ENCODE measurements at places on chromosomes 6 and 20.
A peak's percentile ranks its signal among the peaks of the same experiment; 100 is the strongest.

- no peak for DNase-seq
Observed at GRCh38 chr6:28407401-28407800, 7.9 kb upstream of the ZSCAN12 start.

- DNase-seq, result no peak
Observed at GRCh38 chr6:109434456-109434855, 6.0 kb downstream of the PPIL6 start.

DNA sequence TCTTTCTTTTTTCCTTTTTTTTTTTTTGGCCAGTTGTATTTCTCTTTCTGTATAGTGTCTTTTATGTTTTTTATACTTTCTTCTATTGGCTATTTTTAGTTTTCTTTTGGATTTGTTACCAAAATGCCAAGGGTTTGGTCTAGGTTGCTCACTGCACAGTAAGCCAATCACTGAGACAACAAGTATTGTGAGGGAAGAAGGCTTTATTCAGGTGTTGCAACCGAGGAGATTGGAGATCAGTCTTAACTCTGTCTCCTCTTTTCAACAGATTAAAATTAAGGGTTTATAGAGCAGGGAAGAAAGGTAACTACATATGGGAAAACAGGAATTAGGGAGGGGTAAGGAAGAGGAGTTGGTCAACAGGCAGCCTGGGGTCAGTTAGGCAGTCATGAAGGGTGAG lies 10.1 kb upstream of the TRIM26 start:
- DNase-seq, result no peak

- no peak for DNase-seq
Observed at GRCh38 chr6:1131285-1132079, 180.4 kb upstream of the FOXQ1 start.

DNA sequence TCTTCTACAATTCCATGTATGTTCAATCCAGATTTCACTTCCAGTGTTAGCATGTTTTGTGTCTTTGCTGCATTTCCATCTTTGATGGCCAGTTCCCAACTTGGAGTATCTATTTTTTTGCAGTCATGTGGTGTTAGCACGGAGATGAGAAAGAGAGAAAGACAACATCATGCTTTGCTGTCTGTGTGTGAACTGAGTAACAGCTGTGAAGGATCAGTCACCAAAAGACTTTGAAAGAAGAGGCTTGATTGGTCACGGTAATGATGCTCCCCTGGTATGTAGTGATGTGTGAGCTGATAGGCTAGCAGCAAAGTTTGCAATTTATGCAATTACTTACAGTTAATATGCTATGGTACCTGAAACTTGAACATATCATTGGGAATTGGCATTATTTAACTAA lies 731.3 kb upstream of the NRSN1 start:
- DNase-seq, result no peak

- no peak for DNase-seq
Observed at GRCh38 chr6:11139051-11139960, 27.8 kb upstream of the ERVFRD-1 start.

GRCh38 chr20:49811825-49812506 lies 662 bp upstream of the SLC9A8 start:
- no peak for DNase-seq

GRCh38 chr6:136118787-136119186 lies 131.3 kb downstream of the MTFR2 start:
- DNase-seq, result no peak

GRCh38 chr6:16311763-16312162 lies 73.4 kb downstream of the GMPR start:
- no peak for DNase-seq

DNA sequence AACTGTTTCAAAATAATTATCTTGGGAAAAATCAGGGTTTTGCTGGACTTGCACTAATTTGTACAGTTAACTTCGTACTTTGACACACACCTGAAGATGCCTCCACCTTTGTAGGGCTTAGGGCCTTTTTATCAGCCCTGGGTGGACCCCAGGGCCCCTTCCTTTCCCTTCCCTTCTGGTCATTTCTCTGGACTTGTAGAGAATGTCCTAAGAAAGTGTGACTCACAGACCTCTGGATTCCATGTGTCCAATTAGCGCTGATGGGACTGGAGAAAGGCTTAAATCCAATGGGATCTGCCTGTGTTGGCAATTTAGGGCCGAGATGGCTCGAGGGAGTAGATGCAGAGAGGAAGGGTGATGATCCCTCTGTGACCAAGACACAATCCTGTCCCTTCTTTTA lies 9.3 kb downstream of the TRIM15 start:
- DNase-seq, result no peak

DNA sequence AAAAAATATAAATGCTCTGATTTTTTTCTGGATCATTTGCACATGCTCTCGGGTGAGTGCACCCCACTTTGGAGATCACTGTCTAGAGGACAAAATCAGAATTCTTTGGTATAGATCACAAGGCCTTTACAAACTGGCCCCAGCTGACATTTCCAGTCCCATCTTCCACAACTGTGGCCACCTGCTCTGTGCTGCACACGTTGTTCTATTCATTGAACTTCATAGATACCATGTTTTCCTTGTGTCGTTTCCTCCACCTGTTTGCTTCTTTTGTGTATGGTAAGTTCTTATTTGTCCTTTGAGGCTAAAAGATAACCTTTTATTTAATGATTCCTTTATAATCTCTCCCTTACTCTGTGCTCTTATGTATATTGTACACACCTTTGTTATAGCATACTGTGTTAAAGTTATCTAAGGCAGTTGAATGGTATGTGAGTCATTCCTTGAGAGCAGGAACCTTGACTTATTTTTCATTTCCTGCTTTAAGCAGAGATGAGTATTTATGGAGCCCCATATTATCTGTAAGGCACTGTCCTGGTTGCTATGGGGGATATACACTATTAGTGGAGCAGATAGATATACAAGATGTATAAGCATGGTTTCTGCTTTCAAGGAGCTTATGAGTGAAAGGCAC lies 12.0 kb upstream of the SLC17A5 start:
- DNase-seq, result no peak

GRCh38 chr6:56958481-56958880 lies 3.6 kb downstream of the BEND6 start:
- DNase-seq, result no peak

DNA sequence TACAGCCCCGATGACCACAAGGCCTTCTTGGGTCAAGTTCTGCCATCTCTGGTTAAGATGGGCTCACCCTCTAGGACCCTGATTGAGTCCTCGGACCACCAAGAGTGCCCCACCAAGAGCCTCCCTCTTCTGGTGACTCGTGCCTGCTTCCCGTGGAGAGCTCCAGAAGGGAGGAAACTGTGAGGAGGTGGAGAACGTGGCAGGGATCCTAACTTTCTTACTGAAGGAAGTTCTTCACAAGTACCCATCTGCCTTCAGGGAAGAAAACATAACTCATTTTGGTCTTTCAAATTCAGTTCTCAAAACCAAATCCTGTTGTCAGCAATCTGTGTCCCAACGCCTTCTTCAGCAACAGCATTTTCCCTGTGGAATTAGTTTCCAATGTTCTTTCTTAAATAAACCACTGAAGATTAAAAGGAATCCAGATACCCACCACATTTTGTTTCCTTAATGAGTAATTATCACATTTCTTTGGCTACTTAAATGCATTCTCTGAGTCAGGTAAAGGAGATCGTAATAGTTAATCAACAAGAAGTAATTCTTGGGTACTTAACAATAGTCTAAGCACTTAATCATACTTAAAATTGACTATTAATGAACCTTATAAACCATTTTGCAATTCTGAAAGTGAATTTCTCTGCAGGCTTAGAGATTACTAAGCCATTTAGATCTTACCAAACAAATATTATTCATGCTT lies 185.8 kb upstream of the SGK1 start:
- DNase-seq, result no peak

DNA sequence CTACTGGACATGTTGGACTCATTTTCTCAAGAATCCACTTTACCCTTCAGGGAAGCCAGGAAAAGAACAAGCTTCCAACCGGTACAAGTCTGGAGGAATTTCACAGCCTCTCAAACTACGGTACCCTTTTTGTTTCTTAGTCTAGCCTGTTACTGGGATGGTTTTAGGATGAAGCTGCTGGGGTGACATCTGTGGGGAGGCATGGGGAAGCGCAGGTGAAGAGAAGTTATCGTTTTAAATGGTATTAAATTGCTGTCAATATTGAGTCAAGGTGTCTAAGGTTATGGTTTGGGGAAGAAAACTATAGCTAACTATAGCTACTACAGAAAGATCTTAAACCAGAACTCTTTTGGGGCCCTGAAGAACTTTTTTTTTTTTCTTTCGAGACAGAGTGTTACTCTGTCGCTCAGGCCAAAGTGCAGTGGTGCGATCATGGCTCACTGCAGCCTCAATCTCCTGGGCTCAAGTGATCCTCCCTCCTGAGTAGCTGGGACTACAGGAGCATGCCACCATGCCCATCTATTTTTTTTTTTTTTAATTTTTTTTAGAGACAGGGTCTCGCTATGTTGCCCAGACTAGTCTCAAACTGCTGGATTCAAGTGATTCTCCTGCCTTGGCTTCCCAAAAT lies 128.7 kb downstream of the RIN2 start:
- no peak for DNase-seq

GRCh38 chr20:36497856-36498255 lies 43.5 kb upstream of the MYL9 start:
- DNase-seq, result no peak

GRCh38 chr6:71290611-71291010 lies 2.0 kb downstream of the OGFRL1 start:
- DNase-seq, result no peak

DNA sequence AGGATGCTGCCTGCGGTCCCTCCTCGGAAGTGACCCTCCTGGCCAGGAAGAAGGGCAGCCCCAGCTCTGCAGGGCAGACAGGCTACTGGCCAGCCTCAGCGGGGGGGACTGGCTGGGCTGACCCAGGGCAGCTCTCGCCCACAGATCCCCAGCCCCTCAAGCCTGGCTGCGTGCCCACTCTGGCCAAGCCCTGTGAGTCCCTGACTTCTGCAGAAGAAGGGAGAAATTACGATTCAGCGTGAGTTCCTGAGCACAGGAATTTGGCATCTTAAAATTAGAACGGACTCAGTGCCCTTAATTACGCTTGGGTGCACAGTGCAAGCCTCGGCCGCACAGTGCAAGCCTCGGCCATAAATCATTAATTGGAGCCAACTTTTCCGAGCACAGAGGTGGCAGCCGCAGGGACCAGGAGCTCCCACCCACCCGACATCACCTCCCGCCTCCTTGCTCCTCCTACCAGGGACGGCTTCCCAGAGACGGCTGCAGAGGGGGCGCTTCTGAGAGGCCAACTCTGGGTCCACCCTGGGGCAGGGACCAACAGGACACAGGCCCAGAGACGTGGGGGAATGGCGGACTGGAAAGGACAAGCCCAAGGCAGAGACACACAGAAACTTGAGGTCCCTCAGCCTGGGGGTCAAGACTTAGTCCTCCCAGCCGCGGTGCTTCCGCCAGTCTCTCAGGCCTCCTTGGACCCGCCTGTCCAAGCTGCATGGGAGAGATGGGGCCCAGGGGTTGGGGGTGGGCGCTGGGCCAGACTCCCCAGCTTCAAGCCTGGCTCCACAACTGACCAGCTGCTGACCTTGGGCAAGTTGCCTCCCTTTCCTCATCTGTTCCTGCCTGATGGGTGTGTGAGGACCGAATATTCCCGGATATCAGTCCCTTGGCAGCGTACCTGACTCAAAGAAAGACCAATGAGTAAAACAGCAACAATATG lies 165.4 kb downstream of the TAF4 start:
- DNase-seq, result peak; percentile 32

DNA sequence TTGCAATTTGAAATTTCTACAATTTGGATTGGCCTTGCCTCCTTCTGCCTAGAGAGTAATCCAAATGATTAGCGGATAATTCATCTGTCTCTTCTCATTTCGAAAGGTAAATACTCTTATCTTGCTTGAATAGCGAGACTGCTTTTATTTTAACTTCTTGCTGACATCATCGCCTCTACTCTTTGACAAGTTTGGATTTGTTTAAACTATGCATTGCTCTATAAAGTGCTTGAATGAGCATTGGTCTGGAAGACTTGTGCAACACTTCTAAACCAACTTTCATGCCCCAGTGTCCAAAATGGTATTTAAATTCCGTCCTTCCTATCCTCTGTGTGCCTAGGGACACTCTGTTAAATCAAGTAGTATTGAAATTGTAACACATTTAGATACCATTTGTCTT lies 384.1 kb upstream of the SLC35B3 start:
- no peak for DNase-seq

GRCh38 chr6:127080081-127080480 lies 38.4 kb upstream of the RSPO3 start:
- no peak for DNase-seq

DNA sequence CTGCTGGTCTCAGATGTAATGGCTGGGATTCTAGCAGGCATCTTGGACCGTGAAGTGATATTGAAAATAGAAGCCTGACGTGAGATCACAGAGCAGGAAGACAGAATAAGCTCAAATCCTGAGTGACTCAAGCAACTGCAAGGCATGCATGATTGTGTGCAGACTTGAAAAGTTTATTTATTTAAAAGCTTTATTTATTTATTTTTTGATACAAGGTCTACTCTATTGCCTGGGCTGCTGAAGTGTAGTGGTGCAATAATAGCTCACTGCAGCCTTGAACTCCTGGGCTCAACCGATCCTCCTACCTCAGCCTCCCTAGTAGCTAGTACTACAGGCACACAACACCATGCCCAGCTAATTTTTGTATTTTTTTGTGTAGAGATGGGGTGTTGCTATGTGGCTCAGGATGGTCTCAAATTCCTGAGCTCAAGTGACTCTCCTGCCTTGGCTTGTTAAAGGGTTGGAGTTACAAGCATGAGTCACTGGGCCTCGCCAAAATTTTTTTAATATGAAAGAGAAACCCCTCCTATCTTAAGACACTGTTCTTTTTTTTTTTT lies 40.1 kb upstream of the RNF144B start:
- DNase-seq, result no peak

- no peak for DNase-seq
Observed at GRCh38 chr20:43914311-43915210, at the start of gene TOX2. Gene TOX2, plus strand, starts transcription at chr20:43914852. Its CDS starts 40 bp downstream, at chr20:43914892.

DNA sequence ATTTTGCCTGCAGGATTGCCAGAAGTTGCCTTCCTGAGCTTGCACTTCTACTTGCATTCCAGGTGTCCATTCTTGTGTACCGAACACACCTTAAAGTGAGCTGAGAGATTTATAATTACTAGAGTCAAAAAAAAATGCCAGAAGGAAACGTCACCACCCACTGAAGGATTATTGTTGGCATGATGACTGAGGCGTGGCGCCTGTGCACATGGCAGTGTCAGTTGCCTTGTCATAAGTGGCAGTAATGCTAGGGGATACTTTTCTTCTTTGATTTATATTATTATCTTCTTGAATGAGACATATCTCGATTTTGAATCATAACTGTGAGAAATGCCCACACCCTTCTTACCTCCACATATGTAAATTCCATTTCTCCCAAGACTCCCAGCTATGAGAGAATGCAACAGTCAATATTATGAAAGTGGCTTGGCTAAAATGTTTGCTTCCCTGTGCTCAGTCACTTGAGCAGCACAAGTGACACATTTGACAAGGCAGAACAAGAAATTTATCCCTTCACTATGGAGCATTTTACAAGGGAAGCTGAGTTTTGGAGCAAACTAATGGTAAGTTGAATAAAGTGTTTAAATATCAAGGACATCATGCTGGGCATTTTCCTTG lies 149.5 kb upstream of the SASH1 start:
- DNase-seq, result no peak

DNA sequence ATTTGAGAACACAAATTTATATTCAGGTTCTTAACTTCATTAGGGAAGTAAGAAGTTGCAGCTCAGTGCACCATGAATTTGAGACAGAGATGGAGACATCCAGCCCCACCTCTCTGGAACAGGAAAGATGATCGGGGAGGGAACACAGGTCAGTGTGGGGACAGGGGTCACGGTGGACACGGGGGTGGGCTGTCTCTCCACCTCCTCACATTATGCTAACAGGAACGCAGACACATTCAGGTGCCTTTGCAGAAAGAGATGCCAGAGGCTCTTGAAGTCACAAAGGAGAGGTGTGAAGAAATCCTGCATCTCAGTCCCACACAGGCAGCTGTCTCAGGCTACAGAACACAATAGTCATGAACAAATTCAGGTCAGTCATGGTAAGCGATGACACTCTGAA lies 3.1 kb downstream of the HLA-C start:
- no peak for DNase-seq

All from left kidney (tissue), 8 donors.